ENCODE measurements at places on chromosomes 12 and 14.

- no peak for DNase-seq
These were observed at the start of gene RFLNA for GRCh38 chr12:124294780-124295341. TSS of gene RFLNA (plus strand) at chr12:124295093. CDS start at chr12:124295430, 337 bp downstream.

- no peak for DNase-seq
These were observed 510 bp downstream of the ARID2 start for GRCh38 chr12:45730084-45730347.

- no peak for DNase-seq
These were observed 137.8 kb downstream of the PRKCH start for GRCh38 chr14:61459229-61459628.

- DNase-seq: no peak
These were observed 51.5 kb downstream of the ST8SIA1 start for GRCh38 chr12:22283006-22283506.

DNA sequence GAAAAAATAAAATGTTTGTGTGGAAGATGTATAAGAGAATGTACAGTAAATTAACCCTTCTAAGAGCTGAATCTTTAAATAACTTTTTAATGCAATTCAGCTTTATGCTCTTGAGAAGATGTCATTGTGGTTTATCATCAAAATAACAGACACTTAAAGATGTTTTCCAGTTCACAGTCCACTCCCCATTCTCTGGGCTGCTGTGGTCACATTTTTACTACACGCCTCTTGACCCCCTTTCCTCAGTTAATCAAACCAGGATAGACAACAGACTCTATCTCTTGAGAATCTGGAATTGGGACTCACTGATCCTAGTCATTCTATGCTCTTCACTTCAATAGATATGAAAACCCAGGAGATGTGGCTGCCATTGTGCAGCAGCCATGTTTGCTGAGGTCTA lies 24.7 kb upstream of the OR6J1 start:
- no peak for DNase-seq

All from cortex of kidney (tissue), 1 donor.